ENCODE measurements at places on chromosomes 3 and 15.

DNA sequence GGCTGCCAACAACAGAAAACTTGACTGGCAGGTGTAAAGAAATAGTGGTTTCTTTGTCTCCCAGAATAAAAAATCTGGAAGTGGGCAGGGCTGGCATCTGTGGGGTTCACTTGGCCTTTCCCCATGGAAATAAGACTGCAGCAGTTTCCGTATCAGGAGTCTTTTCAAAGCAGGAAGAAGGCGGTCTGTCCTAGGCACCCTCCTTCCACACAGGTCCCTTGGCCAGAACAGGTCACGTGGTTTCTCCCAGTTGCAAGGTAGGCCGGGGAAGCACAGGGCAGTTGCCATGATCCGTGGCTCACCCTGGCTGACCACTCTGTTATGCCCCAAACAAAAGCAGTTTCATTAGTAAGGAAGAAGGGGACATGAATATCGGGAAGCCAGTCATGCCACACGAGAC is 45.4 kb downstream of the ZDHHC19 start:
- DNase-seq, result no peak

DNA sequence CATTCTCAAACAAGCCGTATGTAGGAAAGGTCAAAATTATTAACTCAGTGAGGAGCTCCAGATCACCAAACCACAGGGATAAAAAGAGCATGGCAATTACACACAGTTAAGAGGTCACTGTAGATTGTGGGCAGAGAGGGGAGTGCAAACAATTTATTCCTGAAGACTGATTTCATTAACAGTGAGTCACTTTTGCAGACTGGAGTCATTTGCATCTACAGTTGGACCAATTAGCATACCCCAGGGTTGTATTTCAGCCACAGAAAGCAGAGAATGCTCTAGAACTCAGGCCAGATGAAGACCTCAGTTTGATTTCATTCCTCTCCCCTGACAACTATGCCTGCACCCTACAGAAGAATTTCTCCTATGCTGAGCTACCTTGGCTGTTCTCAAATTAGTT is 40.1 kb downstream of the SETMAR start:
- DNase-seq, result peak; percentile 37

- DNase-seq, result peak; percentile 56
Observed at GRCh38 chr3:192850451-192850981, 67.1 kb downstream of the MB21D2 start.

DNA sequence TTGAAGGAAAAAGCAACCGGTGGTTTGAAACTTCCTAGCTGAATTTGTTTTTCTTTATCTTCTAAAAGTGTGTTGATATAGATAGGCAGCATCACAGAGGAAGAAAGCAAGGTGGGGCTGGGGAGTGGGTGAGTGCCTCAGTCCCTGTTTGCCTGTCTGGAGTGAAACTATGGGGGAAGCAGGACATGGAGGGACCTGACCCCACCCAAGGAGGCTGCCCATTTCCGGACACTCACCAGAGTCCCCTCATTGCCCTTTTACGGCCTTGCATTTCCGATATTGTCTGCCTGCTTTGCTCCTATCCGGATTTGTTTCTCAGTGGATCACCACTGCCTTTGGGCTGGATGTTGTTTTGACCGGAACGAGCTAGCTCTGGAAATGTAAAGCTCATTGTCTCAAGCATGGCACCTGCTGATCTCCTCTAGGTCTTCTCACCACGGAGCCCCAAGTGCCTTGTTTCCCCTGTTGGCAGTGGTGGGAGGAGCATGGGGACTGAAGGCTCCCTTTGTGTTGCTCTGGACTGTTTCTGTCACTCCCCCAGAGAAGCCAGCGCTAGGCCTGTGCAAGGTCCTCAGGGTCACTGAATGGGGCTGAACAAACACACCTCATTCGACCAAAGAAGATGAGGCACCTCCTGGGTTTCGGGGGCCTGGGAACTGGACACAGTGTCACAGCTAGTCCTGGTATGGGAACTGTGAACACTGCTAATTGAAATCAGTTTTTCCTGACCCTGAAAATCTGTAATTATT is 7.0 kb downstream of the CLDN11 start:
- no peak for DNase-seq

- no peak for DNase-seq
Observed at GRCh38 chr15:38559131-38559530, 5.5 kb downstream of the RASGRP1 start.

DNA sequence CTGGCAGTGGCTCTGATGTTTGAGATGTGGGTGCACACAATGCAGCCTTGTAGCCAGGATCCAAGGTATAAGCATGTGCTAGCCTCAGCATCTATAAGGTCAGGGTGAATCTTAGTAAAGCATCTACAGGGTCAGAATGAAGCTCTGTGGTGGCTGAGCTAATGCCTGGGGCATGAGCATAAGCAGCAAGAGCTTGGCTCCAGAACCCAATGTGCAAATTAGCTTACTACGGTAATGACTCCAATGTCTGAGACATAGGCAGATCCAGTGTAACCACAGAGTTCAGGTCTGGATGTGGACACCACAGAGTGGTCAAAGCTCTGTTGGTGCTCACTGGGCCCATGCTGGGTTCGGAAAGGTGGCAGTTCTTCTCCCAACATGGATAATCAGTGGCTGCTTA is 304.5 kb upstream of the NECTIN3 start:
- no peak for DNase-seq

GRCh38 chr3:121970047-121970446 is 52.0 kb downstream of the ILDR1 start:
- DNase-seq, result no peak

DNA sequence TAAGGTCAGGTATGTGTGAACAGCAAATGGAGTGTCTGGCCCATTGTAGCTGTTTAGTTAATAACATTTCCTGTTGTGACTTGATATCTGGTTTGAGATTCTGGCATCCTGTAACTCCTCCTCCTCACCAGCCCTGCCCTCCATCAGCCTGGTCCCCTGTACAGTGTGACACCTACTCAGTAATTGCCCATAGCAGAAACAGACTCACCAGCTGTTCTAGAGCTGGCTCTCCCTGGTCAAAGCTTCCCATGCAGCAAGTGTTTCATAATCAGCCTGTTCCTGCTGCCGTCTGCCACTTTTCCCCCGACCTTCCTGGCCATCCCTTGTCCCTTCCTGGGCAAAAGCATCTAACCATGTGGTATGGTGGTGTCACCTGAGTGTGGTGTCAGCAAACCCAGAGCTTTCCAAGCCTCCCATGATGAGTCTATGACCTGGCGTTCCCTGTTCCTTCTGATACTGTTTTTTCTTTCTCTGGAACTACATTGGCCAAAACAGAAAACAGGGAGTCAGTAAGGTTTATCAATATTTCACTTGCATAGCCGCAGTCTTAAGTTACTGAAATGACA is 55.4 kb downstream of the B3GALNT1 start:
- no peak for DNase-seq

DNA sequence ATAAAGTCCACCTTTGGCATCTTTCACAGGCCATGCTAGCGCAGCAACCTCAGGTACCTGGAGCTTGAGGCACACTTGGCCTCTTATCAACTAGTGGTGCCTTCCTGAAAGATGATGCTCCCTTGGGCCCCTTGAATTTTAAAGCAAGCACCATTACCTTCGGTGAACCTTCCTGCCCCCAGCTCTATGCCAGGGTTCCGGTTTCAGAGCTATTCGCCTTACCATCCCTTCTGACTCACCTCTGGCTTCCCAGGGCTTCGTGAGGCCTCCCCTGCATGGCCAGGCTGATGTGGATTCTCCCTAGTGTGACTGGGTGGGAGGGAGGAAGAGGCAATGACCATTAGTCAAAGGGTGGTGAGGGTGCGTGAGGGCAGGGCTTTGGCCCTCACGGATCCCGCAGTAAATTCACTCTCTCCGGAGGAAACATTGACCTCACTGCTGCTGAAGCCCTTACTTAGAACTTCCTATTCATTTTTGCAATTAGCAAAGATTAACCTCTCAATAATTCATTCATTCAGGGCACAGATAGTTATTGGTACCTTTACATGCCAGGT is 16.3 kb downstream of the BHLHE40 start:
- peak; percentile 37 for DNase-seq

DNA sequence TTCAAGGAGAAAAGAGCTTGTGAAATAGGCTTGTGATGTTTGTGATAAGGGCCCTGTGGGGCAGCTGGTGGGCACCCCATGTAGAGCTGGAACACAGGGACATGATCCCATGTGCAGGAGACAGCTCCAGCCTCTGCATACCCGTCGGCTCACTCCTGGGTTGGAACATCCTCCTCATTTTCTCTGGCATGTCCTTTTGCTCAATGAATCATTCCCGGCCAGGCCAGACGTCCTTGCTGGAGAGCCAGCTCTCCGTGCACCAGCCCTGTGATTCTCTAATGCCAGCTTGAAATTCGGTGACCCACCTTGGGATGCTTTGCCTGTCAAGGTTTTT is 77.3 kb downstream of the SMAD3 start:
- peak; percentile 70 for DNase-seq

DNA sequence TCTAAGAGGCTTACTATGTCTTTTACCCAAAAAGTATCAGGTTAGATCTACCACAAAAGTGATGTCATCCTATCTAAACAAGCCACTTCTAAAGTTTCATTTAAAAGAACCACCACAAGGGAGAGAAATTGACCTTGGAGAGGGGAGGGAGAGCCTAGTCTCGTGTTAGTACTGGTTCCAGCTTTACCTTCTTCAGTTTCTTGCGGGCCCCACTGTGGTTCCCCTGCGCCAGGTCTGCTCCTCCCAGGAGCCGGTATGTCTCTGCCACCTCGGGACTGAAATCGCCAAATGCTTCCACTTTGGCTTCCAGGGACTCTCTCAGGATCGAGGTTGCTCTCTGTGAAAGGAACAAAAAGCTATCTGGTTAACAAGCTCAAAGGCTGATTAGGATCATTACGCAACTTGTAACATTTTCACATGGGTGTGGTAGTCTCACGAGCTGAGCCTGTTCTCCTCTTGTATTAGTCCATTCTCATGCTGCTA is 51.1 kb downstream of the SYNM start:
- peak; percentile 27 for DNase-seq

DNA sequence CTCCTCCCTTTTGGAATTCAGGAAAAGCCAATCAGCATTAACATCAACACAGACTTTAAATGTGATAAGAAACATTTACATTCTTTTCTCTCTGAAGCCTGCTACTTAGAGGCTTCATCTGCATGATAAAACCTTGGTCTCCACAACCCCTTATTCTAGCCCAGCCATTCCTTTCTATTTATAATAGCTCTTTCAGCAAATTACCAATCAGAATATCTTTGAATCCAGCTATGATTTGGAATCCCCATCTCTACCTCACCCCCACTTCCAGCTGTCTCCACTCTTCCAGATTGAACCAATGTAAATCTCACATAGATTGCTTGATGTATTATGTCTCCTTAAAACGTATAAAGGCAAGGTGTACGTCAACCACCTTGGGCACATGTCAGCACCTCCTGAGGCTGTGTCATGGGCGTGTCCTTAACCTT is 139.7 kb downstream of the TUSC7 start:
- DNase-seq, result no peak

- no peak for DNase-seq
Observed at GRCh38 chr3:18099611-18100010, 325.5 kb downstream of the SATB1 start.

DNA sequence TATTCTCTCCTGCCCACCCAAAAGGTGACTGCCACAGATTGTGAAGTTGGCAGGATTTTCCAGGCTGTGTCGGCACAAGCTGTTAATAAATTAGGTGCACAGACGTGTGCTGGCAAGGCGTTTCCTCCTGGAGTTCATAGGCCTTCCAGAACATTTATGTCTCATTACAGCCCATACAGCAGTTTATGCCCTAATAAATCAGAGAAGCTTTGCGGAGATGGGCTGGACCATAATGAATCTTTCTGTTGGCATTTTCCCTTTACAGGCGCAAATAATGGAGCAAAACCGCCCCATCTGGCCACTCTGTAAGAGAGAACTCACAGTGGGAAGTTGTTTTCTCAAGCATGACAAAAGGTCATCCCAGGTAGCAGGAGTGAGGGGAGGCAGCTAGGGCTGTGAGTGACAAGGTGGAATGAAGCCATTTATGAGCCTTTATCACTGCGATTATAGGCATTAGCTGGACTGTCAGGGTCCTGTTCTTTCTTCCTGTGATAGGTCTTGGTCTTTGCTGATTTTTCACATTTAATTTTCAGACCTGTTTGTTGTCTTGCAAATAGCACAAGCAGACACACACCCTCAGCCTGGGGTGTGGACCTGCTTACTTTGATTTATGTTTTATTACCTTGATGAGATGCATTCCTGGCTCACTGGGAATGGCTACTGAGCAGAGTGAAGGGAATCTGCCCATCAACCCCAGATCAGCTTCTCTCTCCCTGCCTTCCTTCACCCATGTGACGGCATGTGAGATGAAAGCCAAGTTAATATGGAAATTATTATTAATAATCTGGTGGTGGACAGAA is 257.5 kb downstream of the LRTM1 start:
- DNase-seq, result no peak

DNA sequence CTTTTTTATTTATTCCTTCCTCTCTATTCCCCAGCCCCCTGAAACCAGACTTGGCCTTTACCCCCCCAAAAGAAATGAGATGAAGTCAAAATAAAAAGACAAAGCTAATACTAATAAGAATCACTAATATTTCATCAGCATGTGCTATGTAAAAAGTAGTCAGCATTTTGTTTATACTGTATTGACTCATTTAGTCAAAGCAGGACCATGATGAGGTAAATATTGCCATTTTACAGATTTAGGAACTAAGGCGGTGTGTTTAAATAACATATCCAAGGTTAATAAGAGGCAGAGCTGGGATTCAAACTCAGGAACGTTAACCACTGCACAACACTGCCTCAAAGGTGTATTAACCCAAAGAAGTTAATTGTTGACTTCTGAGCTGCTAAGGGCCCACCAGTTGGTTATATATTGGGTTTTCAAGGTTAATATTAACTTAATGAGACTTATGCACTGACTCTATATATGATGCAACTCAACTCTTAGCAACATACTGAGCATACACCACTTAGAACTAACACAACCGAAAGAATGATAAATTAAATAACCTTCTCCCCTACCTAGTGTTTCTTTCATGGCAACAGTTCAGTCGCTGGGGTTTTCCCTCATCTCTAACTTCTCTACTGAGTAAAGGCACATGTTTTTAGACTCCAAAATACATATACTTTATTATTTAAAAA is 34.7 kb downstream of the FOXP1 start:
- no peak for DNase-seq

DNA sequence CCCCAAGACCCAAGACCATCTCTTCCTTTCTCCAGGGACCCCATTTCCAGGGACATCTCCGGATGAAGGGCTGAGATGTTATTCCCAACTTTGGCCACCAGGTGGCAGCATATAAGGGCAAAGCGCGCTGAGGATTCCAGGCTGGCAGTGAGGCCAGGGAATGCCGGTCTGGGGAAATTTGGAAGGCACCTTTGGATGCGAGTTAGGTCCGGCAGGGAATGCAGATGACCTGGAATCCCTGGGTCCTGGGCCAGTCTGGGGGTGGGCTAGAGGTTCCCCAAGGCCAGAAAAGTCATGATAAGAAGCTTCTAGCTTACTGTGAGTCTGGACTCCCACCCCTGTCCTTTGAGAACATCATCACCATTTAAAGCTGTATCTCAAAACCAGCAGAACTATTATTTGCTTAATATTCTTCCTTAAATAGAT is 1.6 kb upstream of the CHST13 start:
- DNase-seq, result peak; percentile 58
